ENCODE measurements at places on chromosomes 3 and 15. TPM values are rescaled to one million over a fixed set of nuclear protein-coding genes. Genes with fewer than 3 reads are reported as not detected.
A peak's percentile ranks its signal among the peaks of the same experiment; 100 is the strongest.

DNA sequence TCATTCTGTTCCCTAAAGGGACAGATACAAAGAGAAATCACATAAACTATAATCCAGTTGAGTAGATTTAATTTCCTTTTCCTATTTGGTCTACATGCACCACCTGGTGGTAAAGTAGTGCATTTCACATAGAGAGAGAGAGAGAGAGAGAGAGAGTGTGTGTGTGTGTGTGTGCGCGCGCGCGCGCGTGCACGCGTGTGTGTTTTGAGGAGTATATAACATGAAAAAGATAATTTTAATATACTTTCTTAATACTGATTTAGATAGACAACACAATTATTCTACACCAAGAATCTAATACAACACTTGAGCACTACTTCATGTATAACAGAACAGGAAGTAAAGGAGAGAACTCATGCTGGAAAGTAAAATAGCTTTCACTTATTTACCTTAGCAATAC lies 1.1 kb upstream of the FGF7 start:
- peak; percentile 5 for DNase-seq

- no peak for DNase-seq
These were observed 770.6 kb upstream of the CFAP20DC start for GRCh38 chr3:59820352-59820934.

GRCh38 chr3:108011616-108012015 lies 79.2 kb downstream of the CD47 start:
- no peak for DNase-seq

DNA sequence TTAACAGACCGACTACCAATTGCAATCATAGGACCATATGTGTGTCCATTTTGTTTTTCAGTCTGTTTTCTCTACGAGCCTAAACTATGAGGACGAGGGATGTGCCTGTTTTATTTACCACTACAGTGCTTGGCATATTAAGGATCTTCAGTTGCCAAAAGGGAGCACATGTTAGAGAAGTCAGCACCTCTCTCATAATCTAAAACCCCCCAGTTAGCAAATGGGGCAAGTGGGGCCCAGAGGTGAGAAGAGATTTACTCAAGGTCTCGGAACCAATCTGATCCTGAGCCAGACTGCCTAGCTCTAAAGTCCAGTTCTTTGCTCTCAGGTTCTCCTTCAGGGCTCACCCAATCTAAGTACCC lies 578 bp upstream of the PODXL2 start:
- no peak for DNase-seq

DNA sequence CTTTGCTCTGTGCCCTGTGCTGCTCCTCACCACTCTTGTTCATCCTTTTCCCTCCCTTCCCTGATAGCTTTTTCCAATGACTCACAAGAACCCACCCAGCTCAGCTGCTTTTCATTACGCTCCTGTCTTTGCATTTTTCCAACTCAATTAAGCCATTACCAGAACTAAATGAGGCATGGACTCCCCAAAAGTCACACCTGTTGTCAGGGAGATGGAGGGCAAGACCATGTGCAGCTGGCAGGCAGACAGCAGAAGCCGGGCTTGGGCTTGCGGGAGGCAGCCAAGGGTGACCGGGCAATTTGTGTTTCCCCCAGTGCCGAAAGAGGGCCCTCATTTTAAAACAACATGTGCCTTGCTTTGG lies 64.3 kb downstream of the CASR start:
- no peak for DNase-seq

The GOLGA8R gene
- total RNA-seq = not detected

DNA sequence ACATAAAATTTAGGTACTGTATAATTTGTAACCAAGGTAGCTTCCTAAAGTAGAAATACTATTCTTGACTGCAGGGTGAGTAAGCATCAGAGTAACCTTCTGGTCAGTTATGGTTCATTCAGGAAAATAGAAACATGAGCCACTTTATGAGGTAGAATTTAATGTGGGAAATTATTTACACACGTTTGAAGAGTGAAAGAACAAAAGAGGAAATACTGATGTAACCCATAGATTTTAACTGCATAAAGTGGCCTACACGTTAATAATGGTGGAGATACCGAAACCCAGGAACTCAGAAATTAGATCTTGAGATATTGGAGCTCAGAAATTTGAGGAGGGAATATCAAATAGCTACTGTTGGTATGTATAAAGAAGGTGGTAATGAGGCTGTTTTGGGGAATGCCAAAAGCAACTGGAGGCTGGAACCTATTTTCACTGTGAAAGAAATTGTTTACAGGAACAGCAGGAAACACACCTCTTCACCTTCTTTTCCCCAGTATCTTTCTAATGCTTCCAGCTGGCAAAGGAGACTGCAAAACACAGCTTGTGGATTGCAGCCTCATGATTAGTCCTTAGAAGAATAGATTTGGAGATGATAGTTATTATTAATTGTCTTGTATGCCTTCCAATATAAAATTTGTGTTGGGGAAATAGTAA lies 216.1 kb downstream of the DOCK3 start:
- no peak for DNase-seq

The STX19 gene
- not detected for total RNA-seq

DNA sequence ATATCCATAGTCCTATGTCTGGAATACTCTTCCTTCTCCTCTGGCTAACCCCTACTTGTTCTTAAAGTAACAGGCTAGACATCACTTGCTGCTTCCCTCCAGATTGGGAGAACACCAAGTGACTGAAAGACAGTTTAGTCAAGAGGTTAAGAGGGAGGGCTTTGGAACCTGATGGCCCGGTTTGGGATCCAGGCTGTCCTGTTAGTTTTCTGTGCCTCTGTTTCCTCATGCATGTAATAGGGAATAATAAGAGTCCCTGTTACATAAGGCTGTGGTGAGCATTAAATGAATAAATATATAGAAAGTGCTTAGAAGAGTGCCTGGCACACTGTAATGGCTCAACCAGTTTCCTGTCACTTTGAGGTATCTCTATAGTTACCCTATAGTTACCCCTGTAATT lies 66.3 kb downstream of the TAMM41 start:
- no peak for DNase-seq
